OCI-LY7 (cell line): ENCODE measurements at places on chromosomes 2 and 18.
A peak's percentile ranks its signal among the peaks of the same experiment; 100 is the strongest.

GRCh38 chr2:11775384-11775783 is 29.0 kb downstream of the LPIN1 start:
- DNase-seq: peak; percentile 59

GRCh38 chr2:96500385-96501066 is 4.6 kb downstream of the NEURL3 start:
- no peak for DNase-seq

- DNase-seq: no peak
Measured at GRCh38 chr2:219907011-219907365, 279.6 kb downstream of the SLC4A3 start.

- DNase-seq: no peak
Measured at GRCh38 chr2:240472078-240472790, 36.8 kb downstream of the GPC1 start.

DNA sequence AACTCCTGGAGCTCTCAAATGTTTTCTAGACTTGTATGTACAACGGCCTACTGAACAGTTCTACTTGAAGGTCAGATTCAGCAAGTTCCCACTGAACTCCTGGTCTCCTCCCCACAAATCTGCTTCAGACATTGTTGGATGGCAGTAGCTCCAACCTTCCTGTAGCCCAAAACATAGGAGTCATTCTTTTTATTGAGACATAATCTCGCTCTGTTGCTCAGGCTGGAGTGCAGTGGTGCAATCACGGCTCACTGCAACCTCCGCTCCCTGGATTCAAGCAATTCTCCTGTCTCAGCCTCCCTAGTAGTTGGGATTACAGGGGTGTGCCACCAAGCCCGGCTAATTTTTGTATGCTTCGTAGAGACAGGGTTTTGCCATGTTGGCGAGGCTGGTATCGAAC is 47.3 kb downstream of the QPCT start:
- no peak for DNase-seq

DNA sequence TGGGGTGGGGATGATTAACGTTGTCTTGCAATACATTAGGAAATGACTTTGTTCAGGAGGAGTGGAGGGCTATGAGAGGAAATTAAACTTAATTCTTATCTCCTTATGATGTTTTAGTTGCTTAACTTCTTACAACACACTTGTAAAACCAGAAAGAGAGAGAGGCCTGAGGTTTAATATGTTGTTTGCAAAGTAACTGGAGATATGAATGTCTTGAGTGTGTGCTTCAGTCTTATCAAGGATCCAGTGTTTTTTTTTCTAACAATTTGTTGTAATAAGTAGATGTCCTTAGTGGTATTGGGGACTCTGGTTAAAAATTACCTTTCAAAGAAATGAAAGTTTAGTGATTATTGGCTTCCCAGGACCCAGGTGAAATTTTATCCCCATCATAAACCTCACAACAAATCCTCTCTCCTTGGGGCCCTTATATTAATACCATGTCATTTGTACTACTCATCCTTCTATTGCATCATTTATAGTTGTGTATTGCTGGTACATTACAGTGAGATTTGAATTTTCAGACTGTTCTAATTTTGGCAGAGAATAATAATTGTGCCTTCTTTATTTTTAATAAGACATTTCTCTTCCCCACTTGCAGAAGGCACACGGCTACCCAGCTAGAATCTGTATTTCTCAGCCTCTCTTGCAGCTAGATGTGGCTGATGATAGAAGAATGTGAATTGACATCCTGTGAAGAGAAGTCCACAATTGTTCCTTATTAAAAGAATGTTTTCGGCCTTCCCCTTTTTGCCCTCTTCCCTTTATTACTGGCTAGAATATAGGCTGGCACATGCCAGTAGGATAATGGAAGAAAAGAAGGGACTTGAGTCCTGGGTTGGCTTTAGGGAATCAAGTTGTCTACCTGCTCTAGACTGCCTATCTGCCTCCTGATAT is 91.9 kb upstream of the CXCR4 start:
- DNase-seq: no peak

- no peak for DNase-seq
Measured at GRCh38 chr2:47639467-47639866, 143.5 kb upstream of the MSH6 start.

DNA sequence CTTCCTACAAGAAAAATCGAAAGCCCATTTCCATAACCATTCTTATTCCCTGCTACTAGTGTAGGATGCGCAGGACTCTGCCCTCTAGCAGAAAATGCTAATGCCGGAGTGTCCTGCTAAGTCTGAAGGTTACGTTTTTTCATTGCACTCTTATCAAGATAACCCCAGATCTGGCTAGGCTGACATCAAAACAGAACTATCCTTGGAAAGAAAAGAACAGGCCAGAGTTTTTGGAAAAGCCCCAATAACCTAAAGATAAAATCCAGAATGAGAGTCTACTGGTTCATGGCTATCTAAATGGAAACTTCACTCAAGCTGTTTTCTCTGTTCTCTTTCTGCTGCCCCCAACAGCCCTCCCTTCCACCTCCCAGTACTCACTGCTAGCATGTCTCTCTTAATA is 913 bp downstream of the RNF152 start:
- no peak for DNase-seq

GRCh38 chr2:96484091-96484490 is 21.1 kb downstream of the NEURL3 start:
- DNase-seq: no peak

DNA sequence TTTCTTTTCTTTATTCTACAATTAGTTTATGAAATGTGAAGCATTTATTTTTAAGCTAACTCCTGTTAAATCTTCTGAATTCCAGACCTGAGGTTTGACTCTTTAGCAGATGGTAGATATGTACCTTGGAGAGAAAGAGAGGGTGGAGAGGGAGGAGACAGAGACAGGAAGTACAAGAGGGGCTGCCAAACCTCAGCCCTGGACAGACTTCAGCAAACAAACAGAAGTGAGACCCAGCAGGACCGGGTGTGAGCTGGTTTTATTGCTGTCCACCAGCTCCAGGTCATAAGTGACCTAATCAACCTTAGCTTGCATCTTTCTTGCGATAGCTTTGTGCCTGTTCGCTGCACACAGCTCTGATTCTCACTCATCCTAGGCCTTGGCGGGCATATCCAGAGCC is 168.6 kb downstream of the CNTNAP5 start:
- DNase-seq: no peak

- peak; percentile 45 for DNase-seq
Measured at GRCh38 chr2:238290091-238290509, 1.7 kb upstream of the PER2 start.

GRCh38 chr2:168090366-168091135 is 156.8 kb downstream of the STK39 start:
- peak; percentile 5 for DNase-seq

DNA sequence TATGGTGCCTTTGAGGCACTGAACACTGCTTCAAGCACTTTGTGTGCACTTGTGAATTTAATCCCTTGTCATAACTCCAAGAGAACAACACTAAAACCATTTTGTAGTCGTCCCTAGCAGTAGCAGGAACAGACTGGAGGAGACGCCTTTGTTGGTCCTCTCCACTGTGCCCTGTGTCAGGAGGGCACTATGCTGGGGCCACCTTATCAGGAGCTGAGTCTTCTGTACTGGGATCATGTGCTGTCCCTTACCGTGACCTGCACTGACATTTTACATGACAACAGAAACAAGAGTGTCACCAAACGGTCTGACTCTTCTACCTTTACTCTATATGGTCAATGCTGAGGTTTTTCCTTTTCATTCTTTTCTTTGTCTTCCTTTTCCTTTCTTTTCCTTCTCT is 62.0 kb downstream of the ACOXL start:
- DNase-seq: no peak

GRCh38 chr2:53633441-53633840 is 134.2 kb upstream of the CHAC2 start:
- no peak for DNase-seq

- DNase-seq: no peak
Measured at GRCh38 chr2:139478165-139478914, 698.1 kb upstream of the NXPH2 start.
